Activated CD4-positive, alpha-beta T cell treated with anti-CD3 and anti-CD28 coated beads, Interleukin-2, Interleukin-6, amounts not matched to agents 100 ng/mL and 50 ng/mL, durations not matched to agents 16 hours and 8 hours (primary cell): ENCODE measurements at places on chromosomes 11 and 22.

GRCh38 chr11:92848578-92848977 is 120.9 kb upstream of the MTNR1B start:
- DNase-seq: no peak

- peak; percentile 92 for DNase-seq
These were observed at the start of gene HDAC10 for GRCh38 chr22:50250555-50251476. TSS of gene HDAC10 (minus strand) at chr22:50251265. CDS start at chr22:50251032, 233 bp downstream.

DNA sequence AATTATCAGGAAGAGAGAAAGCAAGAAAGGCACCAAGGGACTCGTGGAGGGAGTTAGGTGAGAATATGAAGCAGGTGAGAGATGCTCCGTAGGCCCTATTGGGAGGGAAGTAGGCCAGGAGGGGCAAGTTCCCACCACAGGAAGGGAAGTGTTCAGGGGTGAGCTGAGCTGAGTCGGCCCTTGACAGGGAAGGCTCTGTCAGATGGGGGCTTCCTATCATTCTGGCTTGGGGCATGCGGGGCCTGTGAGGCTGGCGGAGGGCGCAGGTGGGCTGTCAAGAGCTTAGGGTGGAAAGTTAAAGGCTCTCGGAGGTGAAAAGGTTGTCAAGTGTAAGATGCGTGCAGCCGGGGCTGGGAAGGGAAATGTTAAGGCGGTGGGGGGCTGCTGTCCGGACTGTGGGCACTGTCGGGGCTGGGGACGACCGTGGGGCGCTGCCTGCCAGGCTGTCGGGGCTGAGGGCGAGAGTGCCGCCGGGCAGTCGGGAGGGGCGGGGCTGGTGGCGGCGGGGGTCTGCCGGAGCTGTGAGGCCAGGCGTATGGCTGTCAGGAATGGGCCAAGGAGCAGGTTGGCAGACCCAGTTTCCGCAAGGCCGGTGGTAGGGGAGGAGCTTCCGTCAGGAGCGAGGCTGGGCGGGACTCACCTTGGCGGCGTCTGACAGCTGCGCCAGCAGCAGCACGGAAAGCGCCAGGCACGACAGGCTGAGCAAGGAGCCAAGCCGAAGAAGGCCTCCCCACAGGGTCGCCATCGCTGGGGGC is 496 bp downstream of the TMEM9B start:
- DNase-seq: peak; percentile 84

DNA sequence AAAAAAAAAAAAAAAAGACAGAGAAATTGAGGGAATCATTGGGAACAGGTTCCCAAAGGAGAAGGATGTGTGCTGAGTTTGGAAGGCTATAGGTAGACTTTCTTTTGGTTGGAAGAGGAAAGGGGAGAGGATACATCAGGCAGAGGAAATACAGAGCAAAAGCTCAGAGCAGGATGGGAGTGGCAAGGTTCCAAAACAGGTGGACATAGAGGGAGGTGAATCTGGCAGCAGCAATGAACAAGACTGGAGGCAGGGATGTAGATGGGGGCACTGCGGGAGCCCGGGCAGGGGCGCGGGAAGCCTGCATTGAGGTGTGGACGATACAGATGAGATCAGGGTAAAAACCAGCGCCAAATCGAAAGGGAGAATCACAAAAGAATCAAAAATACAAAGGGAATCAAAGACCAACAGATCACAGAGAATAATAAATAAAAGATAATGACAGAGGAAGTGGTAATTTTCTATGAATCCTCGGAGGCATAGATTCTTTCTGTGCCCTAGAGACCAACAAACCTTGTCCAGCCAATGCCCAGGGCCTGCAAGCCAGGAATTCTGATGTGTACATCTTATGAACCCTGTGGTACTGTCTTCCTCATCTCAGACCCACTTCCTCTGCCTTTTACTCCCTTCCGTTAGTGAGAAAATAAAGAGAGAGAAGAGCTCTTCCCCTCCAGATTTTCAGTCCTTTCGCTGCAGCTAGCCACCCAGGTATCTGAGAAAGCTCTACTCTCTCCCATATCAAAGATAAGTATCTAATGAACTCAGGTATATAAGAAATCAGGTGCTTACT is 70.3 kb downstream of the SLC1A2 start:
- DNase-seq: no peak

DNA sequence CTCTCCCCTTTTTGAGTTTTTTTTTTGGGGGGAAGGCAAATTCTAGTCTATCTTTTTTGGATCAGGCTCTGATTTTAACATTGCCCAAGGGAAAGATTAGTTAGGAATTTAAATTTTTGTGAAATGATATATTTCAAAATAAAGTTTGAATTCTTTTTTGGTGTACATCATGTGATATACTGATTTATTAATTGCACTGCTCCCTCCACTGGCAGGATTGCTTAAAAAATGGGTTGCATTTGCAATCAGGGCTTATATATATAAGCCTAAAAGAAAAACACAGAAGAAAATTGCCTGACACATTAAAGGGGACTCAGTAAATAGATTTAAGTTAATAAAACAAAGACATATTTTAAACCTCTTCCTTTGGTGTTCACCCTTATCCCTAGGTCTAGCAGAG is 1.2 kb downstream of the DYNC2H1 start:
- no peak for DNase-seq

DNA sequence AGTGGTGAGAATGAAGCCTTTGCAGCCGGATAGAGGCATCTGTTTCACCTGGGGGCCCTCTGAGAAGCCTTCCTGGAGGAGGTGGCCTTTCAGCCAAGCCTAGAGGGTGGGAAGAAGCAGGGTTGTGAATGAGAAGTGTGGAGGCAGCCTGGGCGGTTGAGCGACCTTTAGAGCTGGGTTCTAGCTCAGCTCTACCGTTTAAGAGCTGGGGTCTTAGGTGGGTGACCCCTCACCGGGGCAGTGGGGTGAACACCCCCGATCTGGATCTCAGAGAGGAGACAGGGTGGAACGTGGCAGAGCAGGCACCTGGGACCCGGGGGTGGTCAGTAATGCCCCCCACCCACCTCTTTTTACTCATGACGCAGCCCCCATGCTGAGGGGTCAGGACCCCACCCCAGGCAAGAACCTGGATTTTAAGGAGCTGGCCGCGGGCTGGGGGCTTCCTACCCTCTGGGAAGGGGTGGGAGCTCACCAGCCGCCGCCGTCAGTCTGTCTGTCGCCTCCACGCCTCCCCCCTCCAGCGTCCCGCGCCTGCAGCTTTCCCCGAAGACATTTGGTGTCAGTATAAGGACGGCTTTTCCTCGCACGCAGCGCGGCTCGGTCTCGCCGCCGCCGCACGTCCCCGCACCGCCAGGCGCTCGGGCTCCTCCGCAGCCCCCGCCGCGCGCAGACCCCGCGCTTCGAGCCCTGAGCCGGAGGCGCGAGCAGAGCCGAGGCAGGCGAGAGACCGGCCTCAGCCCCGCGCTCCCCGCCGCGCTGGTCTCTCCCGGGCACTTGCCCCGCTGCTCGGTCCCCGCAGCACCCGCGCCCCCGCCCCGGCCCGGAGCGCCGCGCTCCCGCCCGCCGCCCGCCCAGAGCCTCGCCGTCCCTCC is 13.3 kb upstream of the CACNA1I start:
- peak; percentile 32 for DNase-seq

DNA sequence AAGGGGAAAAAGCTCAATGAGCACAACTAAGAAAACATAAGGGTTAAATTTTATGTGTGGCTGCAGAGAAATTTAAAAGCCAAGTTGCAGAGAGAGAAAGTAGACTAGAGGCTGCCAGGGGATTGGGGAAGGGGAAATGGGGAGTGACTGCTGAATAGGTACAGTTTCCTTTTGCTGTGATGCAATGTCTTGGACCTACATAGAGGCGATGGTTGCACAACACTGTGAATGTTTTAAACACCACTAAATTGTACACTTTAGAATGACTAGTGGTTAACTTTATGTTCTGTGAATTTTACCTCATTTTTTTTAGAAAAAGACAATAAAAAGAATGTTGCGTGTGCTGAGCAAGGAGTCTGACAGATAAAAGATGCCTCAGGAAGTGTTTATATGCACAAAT is 36.5 kb downstream of the TENM4 start:
- DNase-seq: no peak

DNA sequence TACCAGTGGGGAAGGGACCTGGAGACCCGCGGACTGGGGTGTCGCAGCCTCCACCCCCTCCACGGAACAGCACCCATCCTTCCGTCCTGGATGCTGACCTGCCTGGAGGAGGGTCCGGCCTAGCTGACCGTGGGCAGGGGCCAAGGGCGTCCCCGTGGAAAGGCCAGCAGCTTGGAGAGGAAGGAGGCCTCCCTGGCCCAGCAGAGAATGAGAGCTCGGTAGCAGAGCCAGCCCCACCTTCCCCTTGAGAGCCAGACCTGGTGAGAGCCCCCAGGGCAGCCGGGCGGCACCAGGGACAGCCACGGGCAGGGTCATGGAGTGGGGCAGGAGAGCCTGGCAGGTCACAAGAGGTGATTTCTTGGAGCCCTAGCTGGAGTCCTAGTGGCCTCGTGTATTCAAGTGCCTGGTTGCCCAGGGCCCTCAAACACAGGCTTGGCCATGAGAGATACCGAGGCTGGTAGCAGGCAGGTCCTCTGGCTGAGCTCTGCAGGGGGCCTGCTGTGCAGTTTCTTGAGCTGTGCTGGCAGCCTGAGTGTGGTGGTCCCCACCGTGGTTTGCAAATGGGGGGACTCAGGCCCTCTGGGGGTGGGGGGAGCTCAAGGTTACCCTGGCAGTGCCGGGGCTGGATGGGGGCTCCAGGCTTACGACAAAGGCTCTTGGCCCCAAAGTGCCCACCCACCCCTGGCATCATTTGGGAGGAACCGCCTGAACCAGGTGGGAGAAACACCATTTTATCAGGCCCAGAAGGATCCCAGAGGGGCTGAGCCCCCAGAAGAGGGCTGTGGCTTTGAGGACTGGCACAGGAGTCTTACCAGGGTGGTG is 7.6 kb downstream of the TSPAN32 start:
- no peak for DNase-seq

DNA sequence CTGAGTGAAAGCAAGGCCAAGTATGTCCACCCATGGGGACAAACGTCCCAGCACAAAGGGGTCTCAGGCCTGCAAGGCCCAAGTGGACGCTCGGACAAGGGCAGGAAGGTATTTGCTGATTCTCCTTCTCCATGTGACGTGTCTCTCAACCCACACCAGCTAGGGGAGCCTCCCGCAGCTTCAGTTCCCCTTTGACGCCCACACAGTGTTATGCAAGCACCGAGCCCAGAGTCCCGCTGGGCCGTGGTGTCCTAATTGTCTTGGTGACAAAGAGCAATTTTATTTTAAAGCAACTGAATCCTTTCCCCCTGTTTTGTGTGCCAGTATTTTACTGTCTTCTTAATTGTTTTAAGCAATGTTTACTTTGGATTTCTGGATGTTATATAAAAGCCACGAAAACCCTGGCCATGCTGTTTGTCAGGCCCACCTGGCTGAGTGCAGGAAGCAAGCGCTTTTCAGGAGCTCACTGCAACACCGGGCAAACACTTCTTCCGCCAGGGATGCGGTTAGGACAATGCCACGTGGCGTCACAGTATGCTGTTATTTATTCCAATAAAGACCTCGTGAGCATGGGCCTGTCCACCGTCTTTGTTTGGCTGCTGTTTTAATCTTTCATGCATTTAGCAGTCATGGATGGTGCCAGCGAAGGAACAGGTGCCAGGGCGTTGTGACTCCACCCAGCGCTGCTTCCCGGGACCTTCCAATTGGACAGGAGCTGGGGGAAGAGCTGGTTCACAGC is 8.2 kb upstream of the PARVG start:
- DNase-seq: no peak

GRCh38 chr22:50432131-50432876 is 42.5 kb downstream of the SBF1 start:
- no peak for DNase-seq

GRCh38 chr11:71397331-71397860 is 50.8 kb downstream of the DHCR7 start:
- DNase-seq: no peak

DNA sequence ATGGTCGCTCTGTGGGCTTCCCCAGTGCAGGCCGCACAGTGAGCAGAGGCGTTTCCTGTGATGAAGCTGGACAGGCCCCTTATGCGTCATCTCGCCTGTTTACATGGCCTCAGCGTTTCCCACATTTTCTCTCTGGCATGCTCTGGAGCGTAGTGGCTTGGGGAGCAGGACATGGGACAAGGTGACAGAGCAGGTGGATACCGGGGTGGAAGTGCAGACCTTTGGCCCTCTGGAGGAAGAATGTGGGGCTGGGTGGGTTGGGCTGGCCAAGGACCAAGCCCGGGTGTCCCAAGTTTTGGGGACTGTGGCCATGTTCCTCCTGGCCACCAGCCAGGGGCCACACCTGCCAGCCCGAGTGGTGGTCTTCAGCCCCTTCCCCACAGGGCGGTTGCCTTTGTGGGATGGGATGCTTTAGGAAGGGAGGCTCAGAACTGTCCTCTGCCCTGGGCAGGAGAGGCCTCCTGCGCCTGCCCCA is 446.6 kb downstream of the TBC1D22A start:
- no peak for DNase-seq

GRCh38 chr11:76885390-76886097 is 24.8 kb downstream of the ACER3 start:
- DNase-seq: peak; percentile 18

GRCh38 chr22:20646906-20647305 is 127.0 kb upstream of the SERPIND1 start:
- DNase-seq: no peak

- DNase-seq: no peak
These were observed 45.4 kb downstream of the CTTN start for GRCh38 chr11:70443773-70444030.

DNA sequence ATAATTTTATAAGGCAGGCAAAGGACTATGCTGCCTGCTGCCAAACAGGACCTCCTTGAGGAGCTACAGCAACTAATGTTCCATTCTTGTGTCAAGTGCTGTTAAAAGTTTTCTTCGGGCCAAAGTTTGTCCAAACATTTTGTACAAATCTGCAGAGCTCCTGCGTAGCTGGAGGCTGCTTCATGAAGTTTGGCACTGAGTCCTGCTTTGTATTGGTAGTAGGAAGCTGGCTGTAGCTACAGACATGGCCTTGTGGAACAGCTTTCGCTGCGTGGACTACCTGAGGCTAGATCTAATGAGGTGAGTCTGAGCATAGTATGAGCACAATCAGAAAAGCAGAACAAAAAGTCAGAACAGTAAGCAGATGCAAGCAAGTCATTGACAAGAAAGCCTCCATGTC is 528.1 kb downstream of the DLG2 start:
- DNase-seq: no peak

DNA sequence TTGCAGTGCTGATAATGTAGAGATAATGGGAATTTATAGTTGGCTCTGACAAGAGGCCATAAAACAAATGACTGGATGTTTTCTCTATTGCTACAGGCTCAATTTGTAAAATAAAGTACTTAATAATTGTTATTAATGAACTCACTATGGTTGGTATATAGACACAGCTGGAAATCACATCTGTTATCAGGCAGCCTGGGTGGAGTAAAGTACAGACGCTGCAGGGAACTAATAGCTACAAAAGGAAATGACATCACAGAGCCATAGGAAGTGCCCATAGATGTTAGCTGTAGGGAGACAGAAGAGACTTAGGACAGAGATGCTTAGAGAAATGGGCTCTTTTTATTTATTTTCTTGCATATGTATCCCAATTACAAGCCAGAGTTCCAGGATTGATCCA is 81.0 kb upstream of the SNX19 start:
- DNase-seq: no peak

- DNase-seq: no peak
These were observed 37.2 kb downstream of the CELSR1 start for GRCh38 chr22:46500201-46500600.

GRCh38 chr11:97751405-97751804 is 1269.3 kb upstream of the CNTN5 start:
- DNase-seq: no peak

GRCh38 chr22:29867851-29868250 is 15.1 kb upstream of the MTMR3 start:
- DNase-seq: no peak
